ENCODE measurements at places on chromosomes 5 and 9. TPM values are rescaled to one million over a fixed set of nuclear protein-coding genes. Genes with fewer than 3 reads are reported as not detected.

- DNase-seq: no peak
Measured at GRCh38 chr5:82285206-82285605, 7.1 kb upstream of the RPS23 start.

DNA sequence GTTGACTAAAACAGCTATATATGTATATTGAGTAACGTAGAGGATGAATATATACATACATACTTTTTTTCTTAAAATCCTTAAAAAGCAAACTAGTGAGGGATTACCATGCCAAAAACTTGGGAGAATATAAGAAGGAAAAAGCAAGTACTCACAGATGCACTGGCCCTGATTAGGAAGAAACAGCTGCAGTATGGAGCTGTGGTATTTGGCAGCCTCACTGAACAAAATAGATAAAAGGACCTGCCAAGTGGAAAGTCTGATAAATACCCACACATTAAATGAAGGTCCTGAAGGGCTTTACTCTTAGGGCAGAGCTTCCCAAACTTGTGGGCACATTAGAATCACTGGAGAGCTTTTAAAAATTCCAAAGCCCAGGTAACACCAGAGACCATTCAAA is 80.6 kb downstream of the FEM1C start:
- no peak for DNase-seq

GRCh38 chr9:136160381-136160841 is 41.7 kb upstream of the TMEM250 start:
- no peak for DNase-seq

DNA sequence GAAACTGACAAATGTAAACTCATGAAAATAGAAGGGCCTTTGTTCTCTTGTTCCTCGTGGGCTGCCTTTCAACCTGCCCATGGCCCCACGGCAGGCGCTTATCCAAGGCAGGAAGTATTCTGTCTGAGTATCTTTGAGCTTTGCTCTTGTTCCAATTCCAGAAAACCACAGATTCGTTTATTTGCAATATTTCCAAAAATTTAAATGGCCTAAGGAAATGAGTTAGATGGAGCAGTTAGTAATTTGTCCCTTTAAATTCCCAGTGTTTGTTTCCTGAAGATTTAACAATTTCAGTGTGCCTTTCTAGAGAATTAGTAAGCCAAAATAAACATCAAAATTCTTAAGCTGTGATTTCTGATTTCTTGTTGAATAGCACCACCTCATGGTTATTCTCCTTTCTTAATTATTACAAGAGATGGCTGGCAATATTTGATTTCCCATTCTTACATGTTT is 299.4 kb upstream of the RASA1 start:
- DNase-seq: no peak

- DNase-seq: no peak
Measured at GRCh38 chr5:139012176-139012575, 137.0 kb upstream of the LRRTM2 start.

DNA sequence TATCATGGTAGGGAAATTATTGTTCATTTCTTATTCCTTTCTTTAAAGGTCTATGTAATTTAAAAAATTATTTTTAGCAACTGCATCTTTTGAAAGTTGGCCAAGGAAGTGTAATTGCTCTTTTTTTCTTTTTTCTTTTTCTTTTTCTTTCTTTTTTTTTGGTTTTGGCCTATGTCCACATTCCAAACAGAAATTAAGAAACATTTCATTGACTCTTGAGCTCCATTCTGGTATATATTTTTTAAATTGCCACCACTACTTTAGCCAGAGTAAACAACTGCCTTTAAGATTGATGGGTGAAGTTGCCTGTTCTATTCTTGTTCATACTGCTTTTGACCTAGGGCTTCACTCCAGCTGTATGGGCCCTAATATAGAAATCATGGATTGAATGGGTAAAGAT is 75.8 kb upstream of the TMEM171 start:
- no peak for DNase-seq

The NR6A1 gene
- total RNA-seq: 1.1 TPM

DNA sequence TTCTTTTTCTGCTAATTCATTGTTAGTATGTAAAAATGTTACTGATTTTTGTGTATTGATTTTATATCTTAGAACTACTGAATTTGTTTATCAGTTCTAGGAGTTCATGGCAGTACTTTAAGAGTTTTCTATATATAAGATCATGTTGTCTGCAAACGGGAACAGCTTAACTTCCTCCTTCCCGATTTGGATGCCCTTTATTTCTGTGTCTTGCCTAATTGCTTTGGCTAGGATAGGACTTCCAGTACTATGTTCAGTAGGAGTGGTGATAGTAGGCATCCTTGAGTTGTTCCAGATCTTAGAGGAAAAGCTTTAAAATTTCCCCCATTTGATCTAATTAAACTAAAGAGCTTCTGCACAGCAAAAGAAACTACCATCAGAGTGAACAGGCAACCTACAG is 20.1 kb downstream of the RCL1 start:
- DNase-seq: no peak

GRCh38 chr5:123505633-123506032 is 6.3 kb upstream of the CSNK1G3 start:
- no peak for DNase-seq

DNA sequence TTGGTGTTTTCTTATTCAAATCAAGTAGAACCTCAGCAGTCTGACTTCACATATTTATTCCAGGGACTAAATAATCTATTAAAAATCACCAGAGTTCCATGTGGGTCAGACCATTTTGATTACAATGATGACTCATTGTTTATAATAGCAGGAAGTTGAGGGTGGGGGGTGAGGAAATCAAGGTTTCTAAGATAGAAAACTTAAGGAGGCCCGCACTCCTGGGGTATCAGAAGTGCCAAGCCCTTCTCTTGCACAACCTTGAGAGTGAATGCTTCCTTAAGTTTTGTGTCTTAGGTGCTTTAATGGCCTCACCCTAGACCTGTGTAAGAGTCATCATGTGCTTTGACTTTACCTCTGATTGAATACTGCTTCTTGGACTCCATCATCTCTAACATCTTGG is 31.9 kb upstream of the NPR3 start:
- DNase-seq: no peak

DNA sequence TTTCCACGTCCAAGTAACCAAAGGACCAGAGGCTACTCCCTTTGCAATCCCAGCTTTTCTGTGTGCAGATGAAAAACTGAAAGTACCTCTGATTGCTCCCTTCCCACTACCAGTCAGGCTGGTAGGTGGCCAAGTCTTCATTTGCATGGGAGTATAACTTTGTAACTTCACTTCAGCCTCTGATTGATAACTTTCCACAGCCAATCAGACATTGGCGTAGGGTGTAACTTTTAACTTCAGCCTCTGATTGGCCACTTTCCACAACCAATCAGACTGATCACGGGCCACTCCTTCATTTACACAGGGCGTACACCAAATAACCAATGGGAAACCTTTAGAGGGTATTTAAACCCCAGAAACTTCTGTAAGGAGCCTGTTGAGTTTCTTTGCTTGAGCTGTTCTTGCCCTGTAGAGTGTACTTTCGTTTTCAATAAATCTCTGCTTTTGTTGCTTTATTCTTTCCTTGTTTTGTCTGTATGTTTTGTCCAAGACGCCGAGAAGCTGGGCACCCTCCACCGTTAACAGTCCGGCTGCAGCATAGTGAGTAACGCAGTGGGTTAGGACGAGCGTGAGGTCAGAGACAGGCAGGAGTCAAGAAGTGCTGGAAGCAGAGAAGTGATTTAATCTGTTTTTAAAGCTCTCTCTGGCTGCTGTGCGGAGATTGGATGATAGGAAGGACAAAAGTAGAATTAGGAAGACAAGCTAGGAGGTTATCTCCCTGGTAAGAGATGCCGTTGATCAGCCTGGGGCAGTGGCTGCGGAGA is 3.5 kb upstream of the EXOSC2 start:
- peak; percentile 66 for DNase-seq

- no peak for DNase-seq
Measured at GRCh38 chr5:35887321-35888100, 30.8 kb downstream of the IL7R start.

GRCh38 chr5:112012104-112012503 is 255.1 kb upstream of the NREP start:
- DNase-seq: no peak

DNA sequence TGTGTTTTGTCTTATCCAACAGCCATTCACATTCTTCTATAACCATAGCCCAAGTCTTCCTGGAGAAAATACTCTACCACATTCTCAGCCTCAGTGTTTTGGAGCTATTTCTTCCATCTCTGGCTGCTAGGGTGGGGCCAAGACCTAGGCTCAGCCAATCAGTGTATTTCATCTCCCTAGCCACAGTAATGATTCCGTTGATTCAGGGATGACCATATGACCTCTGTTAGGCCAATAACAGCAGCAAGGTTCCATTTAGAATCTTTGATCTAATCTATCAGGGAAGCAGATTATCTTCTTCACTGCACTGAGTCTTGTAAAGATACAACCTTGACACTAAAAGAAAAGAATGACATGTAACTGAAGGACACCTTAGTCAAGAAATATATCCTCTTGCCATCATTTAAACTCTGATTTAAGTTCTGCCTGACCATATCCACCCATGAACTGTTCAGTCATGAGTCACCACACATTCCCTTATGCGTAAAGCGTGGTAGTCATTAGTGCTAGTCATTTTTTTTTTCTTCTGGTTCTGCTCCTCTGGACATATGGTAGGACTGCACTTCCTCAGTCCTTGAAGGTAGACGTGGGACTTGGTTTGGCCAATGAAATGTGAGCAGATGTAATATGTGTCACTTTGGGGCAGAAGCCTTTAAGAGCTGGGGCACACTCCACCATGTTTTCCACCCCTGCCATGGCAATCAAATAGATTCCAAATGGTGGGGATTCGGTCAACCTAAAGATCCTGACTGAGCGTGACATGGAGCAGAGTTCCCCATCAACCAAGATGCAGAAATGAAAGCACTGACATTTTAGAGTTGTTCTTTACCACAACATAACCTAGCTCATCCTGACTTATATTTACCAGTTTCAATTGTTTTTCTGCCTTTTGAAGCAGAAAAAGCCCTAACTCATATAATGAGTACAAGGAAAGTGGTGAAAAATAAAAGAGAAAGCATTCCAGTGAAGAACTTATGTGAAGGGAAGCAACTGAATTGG is 12.7 kb upstream of the PRELID2 start:
- no peak for DNase-seq

DNA sequence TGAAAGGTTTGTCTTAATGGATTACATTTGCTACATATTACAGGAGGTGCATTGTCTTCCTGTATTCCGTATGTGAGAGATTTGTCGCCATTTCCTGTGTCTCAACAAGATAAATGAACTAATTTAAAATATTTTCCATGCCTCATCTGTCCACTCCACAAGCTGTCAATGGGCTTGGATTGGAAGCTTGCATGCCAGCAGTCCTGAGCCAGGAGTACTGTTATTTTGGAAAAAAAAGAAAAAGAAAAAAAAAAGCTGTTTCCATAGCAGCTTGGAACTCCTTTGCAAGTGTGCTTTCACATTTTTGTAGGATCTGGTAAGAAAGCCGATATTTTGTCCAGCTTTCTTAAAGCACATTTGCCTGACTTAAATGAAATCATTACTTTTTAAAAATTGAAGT is 330.8 kb downstream of the KDM4C start:
- no peak for DNase-seq

- DNase-seq: peak; percentile 86
Measured at GRCh38 chr9:130235558-130236435, 29.8 kb upstream of the HMCN2 start.

- DNase-seq: no peak
Measured at GRCh38 chr9:136974817-136975535, 2.3 kb upstream of the PTGDS start.
